GM18507 (cell line): ENCODE measurements at places on chromosomes 16 and 17.

DNA sequence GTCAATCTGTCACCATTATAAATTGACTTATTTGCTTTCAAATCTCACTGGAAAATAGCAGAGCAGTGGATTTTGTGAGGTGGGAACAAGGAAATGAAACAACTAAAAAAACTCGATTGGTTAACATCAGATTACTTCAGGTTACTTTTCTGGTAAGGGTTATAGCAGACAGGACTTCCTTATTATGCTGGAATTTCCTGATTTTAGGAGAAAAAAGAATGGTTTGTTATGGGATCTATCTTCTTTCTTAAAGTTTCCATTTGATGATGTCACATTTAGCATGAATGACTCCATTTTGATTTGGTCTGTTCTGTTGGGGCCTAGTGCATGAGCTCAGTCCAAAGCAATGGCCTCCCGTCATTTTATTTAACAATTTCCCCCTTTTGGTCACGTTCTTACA, 210.6 kb downstream of the KCNJ2 start:
- DNase-seq, result no peak

- no peak for DNase-seq
These were observed 20.5 kb downstream of the ERN1 start for GRCh38 chr17:64109400-64109799.

DNA sequence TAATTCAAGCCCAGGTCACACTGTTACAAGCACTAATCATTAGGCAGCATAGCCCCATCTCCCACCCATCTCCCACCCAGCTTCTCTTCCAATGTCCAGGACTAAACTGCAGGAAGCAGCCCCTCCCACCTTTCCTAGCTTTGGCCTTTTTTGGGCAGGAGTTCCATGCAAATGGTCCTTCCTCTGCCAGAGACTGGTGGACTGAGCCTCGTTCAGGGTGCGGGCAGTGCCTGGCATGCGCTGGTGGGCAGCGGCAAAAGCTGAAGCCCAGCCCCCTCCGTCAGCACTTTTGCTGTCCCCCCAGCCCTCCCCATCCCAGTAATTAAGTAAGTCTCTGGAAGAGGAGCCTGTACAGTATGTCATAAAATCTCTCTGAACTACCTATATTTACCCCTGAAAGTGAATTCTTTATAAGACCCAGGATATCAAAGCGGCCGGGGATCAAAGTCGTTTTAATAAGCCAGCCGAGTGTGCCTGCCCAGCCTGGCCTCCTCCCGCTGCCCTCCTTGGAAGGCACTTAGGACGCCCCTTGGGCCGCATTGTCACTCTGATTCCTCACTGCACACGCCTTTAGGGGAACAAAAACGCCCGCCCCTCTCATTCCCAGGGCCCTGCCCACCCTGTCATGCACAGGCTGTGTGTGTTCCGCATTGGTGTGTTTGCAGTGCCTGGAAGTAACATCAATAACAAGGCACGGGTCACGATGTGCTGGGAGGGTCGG, 109.9 kb downstream of the IRX5 start:
- DNase-seq, result no peak

DNA sequence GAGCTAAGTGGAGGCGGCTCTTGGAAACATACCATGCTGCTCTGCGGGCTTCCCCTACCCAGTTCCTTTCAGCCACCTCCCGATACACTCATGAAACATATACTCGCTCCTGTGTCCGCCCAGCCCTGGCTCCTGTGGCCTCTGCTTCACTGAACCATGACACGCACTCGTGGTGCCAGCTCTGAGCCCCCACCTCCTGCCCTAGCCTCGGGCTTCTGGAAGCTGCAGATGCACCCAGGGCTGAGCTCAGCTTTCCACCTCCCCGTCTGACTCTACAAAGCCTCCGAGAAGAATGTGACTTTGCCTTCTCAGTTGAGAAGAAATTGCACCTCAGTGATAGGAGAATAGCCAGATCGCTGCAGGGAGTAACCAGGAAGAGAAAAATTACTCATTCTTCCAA, 11.0 kb downstream of the CALB2 start:
- no peak for DNase-seq

DNA sequence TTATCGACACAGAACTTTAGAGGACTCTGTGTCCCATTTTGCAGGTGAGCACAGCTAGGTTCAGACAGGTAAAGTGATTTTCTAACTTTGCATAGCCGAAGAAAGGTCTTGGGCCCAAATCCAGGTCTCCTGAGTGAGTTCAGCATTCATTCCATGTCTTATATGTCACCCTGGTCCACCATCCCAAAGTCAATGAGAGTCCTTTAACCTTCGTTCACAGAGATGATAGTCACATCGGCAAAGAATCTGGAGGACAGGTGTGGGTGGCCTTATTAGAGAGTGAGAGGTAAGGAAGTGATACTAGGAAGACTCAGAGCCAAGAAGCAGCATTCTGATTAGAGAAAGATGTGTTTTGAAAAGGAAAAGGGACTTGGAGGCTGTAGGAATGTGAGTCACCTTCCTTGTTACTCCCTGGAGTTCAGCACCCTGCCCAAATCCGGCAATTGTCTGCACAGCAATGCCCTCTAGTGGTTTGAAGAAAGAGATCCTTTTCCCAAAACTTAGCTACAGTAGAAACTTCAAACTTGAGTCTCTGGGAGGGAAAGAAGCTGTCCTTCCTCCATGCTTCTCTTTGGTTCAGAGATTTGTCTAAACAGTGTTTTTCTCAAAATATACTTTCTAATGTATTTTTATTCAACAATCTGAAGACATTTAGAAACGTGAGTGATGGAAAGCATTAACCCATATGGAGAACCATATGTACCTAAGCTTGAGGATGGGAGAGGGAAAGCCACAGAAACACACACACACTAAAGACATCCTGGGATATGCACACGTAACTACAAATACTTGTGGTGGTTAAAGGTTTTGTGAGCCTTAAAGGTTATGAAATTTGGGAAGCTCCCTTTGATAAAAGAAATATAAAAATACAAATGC, 96.4 kb upstream of the SHISA6 start:
- DNase-seq, result no peak

DNA sequence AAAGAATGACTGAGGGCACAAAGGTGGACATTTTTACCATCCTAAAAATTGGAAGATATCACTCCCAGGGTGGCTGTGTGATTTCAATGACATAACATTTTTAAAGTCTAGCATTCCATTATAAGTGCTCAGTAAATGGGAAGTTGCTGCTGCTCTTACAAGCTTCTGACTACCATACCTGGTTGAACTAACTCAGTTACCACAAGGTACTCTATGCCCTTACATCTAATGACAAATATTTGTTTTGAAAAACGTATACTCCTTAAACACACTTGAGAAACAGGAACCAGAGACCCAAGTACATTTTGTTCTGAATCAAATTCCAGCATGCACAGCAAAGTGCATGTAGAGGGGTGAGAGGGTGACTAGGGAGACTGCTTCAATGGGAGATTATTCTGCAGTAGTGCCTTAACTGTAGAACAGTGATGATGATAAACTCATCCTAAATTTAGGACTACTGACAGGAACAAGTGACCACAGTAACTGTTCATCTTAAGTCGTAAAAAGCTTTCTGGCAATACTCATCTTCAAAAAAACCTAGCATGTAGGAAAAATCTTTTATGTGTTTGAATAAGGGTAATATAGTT, 83.5 kb downstream of the KANSL1 start:
- no peak for DNase-seq
